ENCODE measurements at places on chromosomes 12 and 14.

- no peak for DNase-seq
These were observed 29.5 kb upstream of the HIGD1C start for GRCh38 chr12:50922820-50923219.

- DNase-seq: no peak
These were observed 164.2 kb upstream of the HMGA2 start for GRCh38 chr12:65660096-65660495.

DNA sequence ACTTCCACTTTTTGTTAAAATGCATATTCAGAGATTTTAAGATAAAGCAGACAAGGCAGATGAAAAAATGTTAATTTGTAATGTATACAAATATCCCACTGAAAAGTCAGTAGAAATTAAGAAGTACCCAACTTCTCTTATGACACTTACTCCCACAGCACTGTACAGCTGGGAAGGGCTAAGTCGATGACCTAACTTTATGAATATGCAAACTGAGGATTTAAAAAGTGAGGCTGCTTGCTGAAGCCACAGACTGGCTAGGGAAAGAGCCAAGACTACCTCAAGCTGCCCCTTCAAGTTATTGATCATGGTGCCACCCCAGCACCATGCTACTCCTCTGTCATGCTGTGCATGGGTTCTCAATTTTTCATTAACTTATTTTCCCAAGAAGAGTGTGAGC, 17.0 kb downstream of the PPM1H start:
- no peak for DNase-seq

- DNase-seq: no peak
These were observed 10.0 kb upstream of the KRT82 start for GRCh38 chr12:52415870-52416750.

DNA sequence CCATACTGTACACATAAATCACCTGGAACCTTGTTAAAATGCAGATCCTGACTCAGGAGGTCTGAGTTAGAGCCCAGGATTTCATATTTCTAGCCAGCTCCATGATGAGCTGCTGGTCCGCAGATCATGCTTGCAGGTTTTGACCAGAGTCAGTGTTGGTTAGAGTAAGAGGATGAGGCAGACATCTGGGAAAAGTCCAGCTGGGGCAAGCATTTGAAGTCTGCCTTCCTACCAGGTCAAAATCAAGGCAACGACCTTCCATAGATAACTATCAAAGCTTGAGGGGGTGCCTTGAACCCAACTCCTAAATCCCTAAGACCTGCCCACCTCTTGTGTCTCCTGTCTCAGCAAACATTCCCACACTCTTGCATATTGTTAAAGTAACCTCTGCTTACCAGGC, 9.2 kb downstream of the OAS2 start:
- DNase-seq: no peak

DNA sequence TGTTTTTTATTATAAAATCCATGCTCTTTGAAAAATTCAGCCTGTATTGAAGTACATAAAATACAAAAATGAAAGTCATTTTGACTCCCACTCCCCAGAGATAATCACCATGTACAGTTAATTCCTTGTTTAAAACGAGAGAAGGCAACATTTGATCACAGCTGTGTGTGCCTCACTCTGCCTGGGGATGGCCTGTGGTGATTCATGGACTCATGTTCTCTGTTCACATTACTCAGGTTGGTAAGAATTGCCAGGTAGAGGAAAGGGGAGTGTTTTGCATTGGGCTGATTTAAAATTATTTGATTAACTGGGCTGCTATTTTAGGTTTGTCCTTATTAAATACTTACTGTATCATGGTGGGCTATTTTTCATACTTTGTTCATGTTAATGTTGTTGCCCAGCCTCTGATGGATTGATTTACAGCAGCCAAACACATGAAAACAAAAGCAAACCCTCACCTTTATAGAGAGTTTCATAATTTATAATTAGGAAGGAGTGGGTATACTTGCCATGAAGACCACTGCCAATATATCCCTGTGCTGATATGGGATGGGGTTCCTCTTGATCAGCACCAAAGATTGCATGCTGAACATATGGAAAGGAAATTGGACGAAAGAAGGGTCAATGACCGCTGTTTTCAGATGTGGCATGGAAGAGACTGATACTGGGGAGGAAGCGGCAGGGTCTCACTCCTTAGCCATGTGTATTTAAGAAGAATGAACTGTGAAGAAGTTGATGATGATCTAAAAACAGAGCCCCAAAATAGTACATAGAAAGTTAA, 3.0 kb downstream of the ZBTB1 start:
- DNase-seq: no peak

GRCh38 chr12:98294051-98294805, 221.2 kb upstream of the TMPO start:
- no peak for DNase-seq

GRCh38 chr12:54662026-54662425, 13.9 kb upstream of the DCD start:
- no peak for DNase-seq

GRCh38 chr12:45464699-45465098, 248.8 kb downstream of the ANO6 start:
- no peak for DNase-seq

- DNase-seq: no peak
These were observed 138.7 kb upstream of the E2F7 start for GRCh38 chr12:77204083-77204482.

DNA sequence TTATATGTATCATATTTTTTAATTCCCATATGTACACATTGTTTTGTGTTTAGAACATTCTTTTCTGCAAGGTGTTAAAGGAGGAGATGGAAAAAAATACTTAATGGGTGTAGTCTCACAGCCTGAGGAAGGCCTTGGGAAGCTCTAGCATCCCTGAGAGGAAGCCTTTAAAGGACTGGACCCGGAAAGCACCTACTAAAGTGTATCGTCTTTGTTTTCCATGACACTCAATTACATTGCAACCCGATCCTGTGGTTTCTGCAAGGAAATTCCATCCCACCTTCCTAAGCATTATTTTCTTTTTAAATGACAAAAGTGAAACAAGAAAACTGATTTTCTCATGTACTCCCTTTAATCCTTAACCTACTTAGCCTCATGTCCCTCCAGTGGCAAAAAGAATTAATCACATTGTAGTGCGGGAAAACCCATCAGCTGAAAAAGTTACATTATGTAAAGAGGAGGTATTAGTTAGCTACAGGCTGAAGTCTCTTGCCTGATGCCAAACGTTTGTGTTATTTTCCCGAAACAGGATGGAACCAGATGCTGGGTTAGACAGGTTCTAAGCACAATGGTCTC, 147.8 kb upstream of the CPSF6 start:
- no peak for DNase-seq

GRCh38 chr12:15580431-15580830, 208.8 kb downstream of the EPS8 start:
- DNase-seq: no peak

DNA sequence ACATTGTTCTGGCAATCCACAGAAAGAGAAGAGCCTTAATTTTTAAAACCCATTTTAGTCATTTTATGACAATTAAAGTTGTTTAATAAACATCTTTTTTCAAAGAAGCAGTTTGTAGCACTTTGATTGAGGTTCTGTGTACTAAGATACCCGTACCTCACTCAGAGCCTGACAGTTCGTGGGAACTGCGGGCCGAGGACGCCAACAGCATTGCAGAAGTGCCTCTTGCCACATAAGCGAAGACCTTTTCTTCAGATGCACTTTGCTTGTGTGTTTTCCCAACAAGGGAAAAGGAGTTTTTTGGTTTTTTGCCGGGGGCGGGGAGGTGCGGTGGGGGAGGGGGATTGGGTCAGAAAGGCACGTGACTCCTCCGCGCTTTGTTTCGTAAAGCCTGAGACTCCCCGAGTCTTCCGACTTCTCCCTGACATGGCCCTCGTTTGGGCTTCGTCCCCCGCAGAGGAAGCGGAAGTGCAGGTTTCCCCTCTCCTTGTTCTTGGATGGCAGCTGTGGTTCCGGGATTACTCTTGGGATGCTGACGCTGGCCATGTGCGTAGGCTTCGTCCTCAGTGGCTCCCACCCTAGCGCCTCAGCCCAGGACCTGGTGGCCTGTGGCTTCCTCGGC, 70.8 kb downstream of the WDR20 start:
- no peak for DNase-seq

DNA sequence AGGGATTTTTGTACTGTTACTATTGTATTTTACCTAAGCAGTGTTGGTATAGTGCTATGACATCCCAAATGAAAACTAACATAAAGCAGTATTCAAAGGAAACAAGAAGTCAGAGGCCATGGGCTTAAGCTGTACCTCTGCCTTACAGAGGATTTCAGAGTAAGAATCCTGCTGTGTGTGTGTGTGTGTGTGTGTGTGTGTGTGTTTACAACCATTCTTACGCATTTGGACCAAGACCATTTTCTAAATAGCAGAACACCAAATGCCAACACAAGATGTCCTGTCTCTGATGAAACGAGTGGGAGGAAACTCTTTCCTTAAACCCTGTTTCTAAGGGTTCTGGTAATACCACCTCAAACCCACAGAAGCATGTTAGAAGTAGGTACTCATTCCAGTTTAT, 64.4 kb downstream of the PPP1R36 start:
- no peak for DNase-seq

DNA sequence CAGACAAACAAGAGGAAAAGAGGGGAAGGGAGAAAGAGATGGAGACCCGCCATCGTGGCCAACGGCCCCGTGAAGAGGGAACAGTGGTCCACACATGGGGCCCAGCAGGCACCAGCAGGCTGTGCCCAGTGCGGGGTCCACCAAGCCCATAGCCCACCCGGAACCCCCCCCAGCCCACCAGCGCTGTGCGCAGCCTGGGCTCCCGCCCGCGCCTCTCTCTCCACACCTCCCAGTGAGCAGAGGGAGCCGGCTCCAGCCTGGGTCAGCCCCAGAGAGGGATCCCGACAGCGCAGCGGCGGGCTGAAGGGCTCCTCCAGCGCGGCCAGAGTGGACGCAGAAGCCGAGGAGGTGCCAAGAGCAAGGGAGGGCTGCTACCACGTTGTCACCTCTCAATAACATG, 105.0 kb upstream of the TMTC1 start:
- no peak for DNase-seq

GRCh38 chr12:91261820-91262676, 79.4 kb upstream of the DCN start:
- no peak for DNase-seq
